ENCODE measurements at places on chromosomes 1 and 21.

DNA sequence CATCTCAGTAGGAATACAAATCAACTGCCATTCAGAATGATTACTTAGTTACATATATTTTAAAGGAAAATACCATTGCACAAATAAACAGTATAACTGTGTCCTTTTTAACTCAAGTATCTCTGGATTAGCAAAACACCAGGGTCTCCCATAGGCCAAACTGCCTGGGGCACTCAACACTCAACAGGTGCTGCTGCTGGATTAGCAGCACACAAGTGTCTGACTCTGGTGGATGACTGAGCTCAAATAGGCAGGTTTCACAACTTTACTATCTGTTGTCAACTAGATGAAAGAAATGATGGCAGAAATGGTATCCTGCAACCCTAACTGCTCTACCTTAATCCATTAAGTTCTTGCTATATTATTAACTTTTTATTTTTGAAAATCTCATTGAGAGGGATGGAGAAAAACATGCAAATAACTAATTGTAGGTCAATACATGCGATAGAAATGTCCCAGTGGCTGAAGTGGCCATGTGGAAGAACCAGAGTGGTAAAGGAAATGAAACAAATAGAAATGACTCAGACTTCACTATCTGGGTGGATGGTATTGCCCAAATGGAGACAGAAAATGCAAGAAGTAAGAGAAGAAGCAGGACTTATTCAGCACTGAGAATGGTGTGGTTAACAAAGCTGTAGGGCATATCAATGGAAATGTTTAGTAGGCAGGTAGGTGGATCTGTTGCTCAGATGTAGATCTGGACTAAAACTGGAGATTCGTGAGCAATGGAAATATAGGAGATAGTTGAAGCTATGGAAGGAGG is 90.8 kb upstream of the CCDC190 start:
- DNase-seq, result no peak

DNA sequence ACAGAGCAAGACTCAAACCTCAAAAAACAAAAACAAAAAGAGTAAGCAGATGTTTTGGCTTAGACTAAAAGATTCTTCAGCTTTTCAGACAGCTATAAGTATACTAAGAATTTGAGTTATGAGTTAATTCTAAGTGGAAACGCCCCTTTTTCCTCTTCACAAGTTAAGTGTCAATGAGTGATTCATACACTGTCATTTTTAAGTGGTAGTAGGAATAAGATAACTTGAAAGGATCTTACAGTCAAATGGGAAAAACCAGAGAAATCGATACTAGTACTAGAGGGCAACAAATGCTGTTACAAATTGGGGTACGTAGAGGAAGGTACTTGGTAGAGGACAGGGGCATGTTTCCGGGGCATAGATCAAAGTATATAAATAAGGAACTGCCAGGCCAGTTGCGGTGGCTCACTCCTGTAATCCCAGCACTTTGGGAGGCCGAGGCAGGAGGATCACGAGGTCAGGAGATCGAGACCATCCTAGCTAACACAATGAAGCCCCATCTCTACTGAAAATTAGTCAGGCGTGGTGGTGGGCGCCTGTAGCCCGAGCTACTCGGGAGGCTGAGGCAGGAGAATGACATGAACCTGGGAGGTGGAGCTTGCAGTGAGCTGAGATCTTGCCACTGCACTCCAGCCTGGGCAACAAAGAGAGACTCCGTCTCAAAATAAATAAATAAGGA is 7.4 kb downstream of the H3-3A start:
- DNase-seq, result no peak

DNA sequence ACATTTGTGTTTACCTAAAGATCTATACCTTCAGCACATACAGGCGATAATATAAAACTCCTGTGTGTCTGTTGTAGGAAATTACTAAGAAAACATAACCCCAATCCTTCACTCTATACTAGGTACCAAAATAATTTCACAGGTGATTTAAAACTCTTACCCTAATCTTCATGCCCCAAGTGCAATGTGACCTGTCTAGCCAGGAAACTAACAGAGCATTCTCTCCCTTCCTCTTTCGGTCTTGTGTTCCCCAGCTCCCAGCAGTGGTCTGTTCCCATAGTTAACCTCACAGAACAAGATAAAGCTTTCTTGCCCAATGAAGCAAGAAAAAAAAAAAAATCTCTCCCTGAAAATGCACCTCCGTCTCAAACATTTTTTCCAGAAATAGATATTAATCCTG is 493.5 kb downstream of the DPYD start:
- no peak for DNase-seq

DNA sequence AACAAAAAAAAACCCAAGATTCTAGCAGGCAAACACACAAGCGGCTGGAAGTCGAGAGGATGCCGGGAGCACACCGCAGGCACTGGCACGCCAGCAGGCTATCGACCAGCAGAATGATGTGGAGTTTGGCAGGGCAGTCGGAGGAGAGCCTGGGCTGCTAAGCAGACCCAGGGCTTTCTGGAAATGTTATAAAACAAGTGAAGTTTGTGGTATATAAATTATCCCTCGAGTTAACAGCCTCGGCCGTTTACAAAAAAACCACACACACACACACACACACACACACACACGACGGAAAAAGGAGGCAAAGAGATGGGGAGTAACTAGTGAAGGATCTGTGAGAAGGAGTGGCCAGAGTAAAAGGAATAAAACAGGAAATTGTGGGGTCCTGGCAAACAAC is 87.2 kb upstream of the IVNS1ABP start:
- DNase-seq, result no peak

- DNase-seq, result no peak
These were observed 43.9 kb downstream of the COQ8A start for GRCh38 chr1:226983992-226984364.

DNA sequence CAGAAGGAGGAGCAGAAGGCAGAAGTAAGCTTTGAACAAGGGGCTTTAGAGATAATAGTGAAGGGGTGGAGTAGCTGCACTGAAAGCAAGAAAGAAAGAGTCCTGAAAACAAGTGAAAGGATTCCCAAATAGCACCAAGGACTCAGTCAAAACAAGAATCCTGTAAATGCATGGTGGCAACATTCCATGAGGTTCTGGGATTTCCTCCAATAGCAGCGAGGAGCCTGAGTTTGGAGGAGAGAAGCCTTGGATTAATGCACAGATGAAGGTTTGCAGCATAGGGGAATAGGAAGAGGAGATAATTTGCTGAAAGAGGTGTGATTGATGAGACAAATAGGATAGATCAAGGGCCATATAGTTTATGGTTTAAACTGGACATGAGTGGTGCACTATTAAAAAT is 10.9 kb downstream of the KRTAP22-2 start:
- DNase-seq, result no peak

DNA sequence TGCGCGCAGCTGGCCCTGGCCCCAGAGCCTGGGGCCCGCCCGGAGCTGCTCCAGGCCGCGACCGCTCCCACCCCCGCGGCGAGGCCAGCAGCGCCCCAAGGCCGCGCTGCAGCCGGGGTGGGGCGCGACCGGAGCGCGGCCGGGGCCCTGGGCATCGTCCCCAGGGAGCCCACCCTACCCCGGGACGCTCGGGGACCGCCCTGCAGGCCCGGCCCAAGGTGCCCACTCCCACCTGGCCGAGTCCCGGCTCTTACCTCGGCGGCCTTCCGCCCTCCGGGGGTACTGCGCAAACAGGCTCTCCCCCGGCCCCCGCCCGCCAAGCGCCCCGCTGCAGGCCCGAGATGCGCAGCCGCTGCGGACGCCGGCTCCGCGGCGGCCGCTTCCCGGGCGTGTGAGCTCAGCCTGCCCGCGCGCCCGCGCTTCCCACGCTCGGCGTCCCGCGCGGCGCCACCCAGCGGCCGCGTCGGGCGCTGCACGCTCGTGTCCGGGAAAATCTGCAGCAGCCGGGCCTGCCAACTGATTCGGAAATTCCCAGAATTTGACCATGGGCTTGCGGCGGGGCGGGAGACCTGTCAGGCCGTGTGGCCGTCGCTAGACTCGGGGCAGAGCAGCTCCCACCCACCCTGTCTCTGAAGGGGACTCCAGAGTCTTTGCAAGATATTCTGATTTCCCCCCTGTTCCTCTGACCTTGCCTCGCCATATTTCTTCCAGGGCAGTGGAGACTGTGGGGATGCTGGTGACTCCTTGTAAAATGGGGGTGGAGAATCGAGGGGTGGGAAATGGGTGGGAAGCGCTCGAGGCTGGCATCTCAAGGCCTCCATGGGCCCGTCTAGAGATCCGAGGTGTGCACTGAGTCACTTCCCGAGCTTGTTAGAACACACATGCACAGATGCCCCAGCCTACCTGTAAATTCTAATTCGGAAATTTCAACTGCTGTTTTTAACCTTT is 41.9 kb downstream of the CD34 start:
- peak; percentile 69 for DNase-seq

DNA sequence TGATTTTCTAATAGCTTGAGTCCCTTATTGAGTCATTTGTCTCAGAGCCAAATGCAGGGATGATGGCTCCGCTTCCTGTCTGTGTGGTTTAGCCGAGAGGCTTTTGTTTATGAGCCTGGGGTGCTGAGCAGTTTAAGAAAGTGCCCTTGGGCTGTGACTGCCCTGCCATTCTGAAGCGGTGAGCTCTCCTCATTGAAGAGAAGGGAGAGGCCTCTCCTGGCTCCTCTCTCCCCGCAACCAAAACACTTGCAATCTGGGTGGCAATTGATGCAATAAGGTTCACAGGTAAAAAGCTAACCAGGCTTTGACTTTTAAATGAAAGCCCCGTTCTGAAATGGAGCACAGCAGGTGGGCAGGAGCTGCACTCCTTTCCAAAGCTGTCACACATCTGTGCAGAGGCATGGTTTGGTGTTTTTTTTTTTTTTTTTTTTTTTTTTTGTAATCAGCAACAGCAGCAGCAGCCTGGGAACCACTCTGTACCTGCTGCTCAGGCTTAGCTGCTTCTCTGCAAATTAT is 403.7 kb downstream of the SIPA1L2 start:
- DNase-seq, result no peak

- DNase-seq, result no peak
These were observed 16.7 kb downstream of the LPAR3 start for GRCh38 chr1:84876353-84876752.

GRCh38 chr1:18339161-18339560 is 141.6 kb upstream of the KLHDC7A start:
- DNase-seq, result no peak

GRCh38 chr1:184870319-184870718 is 104.0 kb downstream of the NIBAN1 start:
- peak; percentile 93 for DNase-seq

GRCh38 chr1:45924736-45925135 is 121.3 kb downstream of the MAST2 start:
- no peak for DNase-seq

DNA sequence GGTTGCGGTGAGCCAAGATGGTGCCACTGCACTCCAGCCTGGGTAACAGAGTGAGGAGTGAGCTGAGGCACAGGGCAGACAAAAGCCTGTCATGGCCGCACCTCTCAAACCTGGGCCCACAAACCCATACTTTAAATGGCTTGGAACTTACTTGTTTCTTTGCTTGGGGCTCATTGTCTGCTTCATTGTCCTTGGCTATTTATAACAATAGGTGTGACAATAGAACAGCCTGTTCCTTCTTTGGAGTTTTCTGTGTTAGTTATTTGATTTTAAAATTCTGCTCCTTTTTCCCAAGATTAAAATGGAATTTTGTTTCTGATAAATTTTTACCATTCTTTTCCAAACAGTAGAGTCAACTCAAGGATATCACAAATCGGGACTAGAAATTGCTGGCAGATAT is 94.7 kb downstream of the PBX1 start:
- no peak for DNase-seq

- DNase-seq, result no peak
These were observed 268.0 kb downstream of the PTGER3 start for GRCh38 chr1:70779571-70779970.

DNA sequence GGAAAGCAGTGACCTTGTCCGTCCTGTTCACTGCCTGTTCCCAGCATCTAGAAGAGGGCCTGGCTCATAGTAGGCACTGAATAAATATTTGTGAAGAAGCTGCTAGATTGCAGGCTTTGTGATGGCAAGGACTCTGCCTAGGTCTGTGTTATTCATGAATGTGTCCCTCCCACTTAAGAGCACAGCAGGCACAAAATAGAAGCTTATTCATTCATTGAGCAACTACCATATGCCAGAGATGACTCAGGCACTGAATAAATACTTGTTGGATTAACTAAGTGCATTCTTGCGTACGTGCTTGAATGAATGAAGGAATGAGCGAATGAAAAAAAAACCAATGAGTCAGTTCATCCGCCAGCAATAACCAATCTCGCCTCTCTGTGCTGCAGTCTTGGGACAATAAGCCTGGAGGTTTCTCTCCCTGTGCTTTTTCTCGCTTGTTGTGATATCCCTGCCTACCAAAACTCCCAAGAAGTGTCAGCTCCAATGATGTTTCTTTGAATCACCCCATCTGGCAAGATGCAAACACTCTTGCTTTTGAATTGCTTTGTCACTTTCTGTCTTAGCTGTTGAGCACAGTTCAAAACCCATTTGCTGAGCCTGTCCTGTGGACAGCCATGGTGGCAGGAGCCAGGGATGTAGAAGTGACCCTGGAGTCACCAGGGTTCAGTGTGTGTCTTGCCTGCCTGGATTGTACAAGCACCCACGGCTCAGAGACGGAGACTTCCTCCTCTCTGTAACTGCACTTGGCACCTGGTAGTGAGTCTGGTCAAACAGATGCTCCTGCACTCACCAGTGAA is 143.9 kb downstream of the KAZN start:
- DNase-seq, result no peak

GRCh38 chr1:86965012-86965826 is 50.8 kb downstream of the HS2ST1 start:
- peak; percentile 9 for DNase-seq

- DNase-seq, result no peak
These were observed 97.0 kb upstream of the C1orf174 start for GRCh38 chr1:3996846-3997705.

DNA sequence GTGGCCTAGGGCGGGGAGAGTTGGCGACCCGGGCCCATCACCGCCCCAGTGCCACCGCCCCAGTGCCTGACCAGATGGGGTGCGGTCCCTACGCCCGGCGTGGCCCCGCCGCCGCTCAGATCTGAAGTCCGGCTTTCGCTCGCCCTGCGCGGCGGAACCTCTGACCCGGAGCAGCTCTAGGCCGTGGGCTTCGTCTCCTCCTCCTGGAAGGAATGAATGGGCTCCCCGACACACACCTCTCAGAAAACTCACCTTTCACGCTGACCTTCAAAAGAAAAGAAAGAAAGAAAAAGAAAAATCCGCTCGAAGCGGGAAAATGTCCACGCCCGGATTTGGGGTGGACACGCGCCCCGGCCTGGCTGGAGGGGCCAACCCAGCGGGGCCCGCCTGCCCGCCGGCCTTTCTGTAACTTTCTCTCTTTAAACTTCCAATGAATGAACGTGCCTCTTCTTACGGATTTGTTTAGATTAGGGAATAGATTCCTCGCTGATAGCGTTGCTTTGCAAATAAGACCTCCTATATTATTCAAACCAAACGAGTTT is 5.4 kb upstream of the SIM2 start:
- no peak for DNase-seq

Measured in T-helper 2 cell (primary cell).